ENCODE measurements at places on chromosomes 7 and 10.

DNA sequence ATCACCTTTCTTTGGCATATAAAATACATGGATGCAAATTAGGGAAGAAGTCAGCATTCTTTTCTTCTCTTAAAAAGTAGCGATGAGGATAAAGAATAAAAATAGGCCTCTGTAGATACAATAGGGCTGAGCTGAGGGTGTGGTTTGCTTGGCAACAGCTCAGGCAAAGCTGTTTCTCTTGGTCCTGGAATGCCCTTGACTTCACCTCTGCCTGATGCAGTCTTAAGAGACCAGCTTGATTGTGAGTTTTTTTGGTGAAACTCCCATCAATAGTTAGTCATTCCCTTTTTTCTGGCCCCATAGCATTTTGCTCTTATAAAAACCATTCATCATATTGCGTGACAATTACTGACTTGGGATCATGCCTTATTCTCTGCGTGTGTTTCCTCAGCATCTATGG lies 42.1 kb upstream of the MKLN1 start:
- no peak for DNase-seq

DNA sequence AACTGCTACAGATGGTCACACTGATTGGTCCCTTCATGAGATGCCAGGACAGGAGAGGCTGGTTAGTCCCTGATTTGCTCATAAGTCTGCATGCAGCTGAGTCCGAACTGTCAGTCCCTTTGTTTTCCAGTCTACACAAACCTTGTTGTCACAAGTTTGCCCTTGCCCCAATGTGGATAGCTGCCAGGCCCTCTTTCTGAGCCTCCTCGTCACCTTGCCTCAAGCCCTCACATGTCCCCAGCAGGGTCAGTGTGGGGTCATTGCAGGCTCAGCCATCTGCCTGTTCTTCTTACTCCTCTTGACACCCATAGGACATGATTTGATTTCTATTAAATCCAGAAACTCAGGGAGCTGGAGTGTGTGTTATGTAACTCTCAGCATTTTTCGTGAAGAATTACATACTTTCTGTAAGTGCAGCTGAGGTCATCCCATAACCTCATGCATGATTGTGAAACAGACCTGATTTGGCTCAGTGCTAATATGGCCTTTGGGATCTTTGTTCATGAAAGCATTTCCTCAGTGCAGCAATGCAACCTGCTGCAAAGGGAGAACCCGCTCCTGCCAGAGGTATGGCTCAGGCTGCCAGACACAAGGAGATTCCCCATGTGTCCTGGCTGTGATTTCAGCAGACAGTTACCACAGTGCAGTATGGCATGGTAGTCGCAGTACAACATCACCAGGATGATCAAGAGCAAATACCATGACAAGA lies 70.0 kb upstream of the ZMIZ2 start:
- DNase-seq, result no peak

- no peak for DNase-seq
These were observed 23.7 kb upstream of the ITGB1 start for GRCh38 chr10:32981760-32982159.

DNA sequence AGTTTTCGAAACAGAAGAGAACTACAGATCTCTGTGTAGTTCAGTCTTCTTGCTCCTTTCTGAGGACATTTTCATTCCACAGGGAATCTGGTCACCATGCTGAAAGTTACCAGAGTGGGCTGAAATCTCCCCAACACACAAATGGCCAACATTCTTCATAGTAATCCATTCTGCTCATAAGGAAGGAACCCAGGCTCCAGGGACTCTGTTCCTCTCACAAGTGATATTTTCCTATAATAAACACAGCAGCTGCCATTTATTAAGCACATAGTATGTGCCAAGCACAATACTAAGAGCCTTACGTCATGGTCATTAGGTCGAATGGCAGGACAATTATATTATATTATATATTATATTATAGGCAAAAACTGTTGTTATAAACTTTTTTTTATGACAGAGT lies 109.8 kb downstream of the RAB11FIP2 start:
- no peak for DNase-seq

DNA sequence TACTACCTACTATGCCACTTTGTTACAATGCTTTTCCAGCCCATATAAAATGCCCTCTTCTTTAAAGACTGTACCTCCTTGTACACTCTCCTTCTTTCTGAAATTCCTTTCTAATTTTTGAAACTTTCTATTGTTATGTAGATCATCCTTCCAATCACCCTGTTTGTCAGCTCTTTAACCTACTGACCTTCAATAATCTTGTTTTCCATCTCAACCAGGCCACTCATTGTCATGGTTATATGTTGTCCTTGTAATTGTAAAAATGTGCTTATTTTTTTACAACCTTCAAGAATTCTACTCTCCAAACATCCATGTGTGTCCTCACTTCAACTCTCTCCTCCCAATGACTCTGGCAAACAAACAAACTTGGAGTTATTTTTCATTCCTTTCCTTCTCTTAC lies 1172.6 kb upstream of the CELF2 start:
- no peak for DNase-seq

Measured in D341Med (cell line).